ENCODE measurements at places on chromosomes 3 and 15.

- DNase-seq: no peak
These were observed 1.1 kb upstream of the GABRB3 start for GRCh38 chr15:26773917-26774316.

DNA sequence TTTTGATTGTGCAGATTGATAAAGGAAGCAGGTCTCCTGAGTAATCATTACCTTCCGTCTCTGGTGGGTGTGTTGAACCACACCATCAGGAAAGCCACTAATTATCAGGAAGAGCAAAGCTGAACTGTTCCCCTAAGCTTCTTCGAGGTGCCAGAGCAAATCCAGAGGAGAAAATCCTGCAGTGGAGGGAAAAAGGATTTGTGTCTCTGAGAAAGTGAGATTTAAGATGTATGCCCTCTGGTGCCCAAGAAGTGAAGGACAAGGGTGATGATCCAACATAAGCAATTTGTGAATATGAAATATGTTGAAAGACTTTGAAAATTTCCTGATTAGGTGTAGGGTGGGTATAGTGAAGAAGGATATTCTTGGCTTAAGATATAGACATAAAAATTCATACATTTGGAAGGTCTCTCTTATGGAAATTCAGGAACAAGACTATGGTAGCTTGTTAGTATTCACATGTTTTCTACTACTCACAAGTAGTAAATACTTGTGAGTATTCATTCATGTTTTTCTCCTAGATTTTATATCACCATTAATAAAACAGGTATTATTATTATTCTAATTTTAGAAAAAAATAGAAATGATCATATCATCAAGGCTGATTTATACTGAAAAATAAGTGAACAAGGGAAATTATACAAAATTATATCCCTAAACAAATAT, 34.8 kb downstream of the COMMD2 start:
- peak; percentile 82 for DNase-seq

GRCh38 chr3:185253645-185254410, at the start of gene EHHADH:
Gene EHHADH (minus strand): TSS chr3:185254049. CDS start chr3:185254022, 27 bp downstream.
- DNase-seq: peak; percentile 62

- DNase-seq: peak; percentile 73
These were observed 159.8 kb upstream of the CHRNA7 start for GRCh38 chr15:31870328-31871165.

DNA sequence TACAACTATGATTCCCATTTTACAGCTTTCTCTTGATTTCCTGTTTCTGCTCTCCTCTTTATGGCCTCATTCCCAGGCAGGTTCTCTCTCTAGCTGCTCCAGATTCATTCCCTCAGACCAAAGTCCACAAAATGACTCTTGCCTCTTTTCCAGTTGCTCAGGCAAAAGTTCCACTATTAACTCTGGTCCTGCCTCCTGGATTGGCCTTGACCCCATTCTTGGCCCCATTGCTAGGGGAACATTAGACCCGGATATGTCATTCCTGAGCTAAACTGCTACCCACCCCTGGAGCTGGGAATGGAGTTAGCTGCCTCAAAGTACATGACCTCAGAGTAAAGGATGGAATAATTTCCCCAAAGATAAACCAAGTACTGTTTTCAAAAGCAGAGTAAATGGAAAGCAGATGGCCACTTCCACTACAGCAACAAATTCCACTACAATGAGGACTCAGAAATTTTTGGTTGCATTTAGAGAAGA, 73.0 kb upstream of the GAP43 start:
- DNase-seq: no peak

DNA sequence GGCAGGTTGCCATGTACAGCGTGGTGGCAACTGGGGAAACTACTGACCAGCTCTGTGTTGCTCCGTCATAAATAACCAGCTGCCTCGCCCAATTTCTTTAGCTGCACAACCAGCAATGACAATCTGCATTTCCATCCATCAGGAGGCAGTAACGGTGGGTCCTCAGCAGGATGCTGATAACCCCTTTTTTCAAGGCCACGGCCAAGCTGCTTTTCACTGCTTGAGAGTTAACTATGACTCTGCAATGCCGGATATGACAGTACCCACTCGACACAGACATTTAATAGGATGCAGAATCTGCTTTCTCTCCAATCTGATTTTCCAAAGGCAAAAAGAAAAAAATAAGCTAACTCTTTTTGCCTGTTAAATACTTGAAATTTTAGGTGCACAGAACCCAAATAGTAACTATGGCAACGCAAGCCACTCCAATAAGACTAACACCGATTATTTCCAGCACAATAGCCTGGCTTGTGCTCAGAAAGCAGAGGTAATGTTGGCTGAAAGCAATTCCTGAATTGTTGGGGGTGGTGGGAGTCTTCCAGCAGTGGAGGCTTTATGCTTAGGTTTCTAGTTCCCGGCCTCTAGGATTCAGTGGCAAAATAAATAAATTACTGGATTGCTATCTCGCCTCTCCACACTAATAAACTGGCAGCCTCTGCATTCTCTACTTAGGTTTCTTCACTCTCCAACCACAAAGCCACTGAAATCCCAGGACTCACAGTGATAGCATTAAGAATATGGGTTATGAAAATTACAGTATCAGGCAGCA, 31.2 kb upstream of the SRGAP3 start:
- DNase-seq: peak; percentile 20

All from iris pigment epithelial cell (primary cell).